ENCODE measurements at places on chromosomes 12 and 14.

DNA sequence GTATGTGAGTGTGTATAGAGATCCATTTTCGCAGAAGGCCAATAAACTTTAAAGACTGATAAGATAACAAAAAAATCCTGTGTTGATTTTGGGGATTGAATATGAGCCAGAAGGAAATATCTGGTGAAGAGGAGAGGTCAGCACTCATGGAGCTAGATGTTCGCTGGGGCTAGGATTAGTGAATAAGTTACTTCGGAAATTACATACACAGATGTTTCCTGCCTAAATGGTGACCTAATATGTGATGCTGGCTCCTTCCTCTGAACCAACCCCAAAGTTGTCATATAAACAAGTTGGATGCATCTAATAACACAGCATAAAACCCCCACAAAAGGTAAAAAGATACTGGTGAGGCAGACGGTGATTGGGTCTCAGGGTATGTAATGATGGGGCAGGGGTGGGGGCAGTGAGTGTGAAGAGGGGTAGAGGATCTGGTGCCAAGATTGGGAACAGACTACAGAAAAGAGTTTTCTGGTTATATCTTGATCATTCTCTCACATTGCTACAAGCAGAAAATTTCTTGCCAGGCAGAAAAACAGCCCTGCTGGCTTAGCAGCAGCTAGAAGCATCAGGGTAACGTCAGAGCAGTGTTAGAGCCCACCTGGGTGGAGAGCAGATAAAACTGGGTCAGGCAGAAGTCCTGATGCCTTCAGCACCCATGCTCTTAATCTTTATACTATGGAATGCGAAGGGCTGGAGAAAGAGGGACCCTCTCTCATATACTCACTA is 140.4 kb upstream of the GZMB start:
- DNase-seq = no peak

GRCh38 chr14:86196471-86196870 is 666.5 kb downstream of the FLRT2 start:
- DNase-seq = no peak

GRCh38 chr12:132129007-132129406 is 15.1 kb downstream of the DDX51 start:
- no peak for DNase-seq

GRCh38 chr12:130847112-130847511 is 8.1 kb upstream of the STX2 start:
- no peak for DNase-seq

DNA sequence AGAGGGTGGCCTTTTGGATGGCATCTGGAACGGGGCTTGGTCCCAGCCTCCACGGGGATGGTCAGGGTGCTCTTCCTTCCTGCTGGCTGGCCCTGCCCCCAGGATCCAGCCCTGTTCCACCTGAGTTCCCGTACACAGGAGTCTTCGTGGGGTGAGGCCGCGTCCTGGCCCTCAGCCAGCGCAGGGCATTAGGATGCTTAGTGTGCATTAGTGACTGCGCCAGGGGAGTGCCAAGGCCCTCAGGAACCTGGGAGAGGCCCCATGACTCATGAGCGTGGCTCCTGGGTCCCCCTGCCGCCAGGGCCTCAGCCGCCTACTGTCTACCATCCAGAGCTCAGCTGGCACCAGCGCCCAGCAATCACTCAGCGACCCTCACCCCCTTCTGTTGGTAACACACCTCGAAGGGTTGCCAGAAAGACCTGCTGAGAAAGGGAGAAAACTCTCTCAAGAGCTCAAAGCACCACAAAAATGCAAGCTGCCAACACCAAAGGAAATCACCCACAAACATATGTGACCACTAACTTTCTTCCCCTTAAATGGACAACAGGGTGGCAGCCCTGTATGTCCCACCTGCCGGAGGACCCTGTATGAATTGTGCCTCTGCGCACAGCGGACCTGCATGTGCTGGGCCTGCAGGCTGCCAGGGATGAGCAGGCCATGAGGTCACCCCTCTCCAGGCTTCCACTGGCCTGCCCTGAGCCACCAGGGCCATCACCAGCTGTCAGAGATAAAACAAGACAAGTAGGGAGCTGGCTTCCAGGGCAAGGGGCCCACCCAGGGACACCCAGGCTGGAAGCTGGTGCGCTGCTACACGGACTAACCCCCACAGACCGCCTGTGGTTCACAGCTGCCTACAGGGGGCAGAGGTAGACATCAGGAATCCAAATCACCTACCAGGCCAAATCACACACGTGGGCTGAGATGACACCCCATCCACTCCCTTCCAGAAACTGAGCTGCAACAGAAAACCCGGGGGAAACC is 28.7 kb downstream of the CCDC85C start:
- no peak for DNase-seq

DNA sequence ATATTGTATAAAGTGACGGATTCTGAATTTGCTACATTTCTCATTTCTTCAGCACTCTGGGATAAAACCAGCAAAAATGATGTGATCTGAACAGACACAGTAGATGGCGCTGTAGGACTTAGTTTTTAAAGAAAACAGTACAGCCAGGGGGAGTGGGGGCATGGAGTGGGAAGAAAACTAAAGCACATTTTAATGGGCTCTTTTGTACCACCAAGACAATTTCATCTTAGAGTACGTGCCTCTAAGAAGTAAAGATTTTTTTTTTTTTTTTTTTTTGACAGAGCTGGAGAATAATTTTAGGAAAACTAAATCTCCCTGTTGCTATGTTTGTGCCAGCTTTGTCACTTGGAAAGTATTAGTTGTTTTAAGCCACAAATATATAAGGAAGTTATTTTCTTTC is 124.4 kb downstream of the RAD51B start:
- DNase-seq = peak; percentile 66

- no peak for DNase-seq
Observed at GRCh38 chr12:45745861-45746277, 16.4 kb downstream of the ARID2 start.

DNA sequence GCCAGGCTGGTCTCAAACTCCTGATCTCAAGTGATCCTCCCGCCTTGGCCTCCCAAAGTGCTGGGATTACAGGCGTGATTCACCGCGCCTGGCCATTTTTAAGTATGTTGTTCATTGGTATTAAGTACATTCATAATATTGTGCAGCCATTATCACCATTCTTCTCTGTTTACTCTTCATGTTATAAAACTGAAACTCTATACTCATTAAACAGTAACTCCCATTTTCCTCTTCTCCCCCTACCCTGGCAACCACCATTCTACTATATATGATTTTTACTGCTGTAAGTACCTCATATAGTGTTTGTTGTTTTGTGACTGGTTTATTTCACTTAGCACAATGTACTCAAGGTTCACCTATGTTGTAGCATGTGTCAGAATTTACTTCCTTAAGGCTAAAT is 23.1 kb downstream of the METAP2 start:
- DNase-seq = no peak

GRCh38 chr14:56057071-56057741 is 61.0 kb upstream of the PELI2 start:
- no peak for DNase-seq

GRCh38 chr12:118359541-118359915 is 13.2 kb downstream of the TAOK3 start:
- DNase-seq = peak; percentile 44

GRCh38 chr14:97039717-97040363 is 242.7 kb downstream of the VRK1 start:
- DNase-seq = no peak

GRCh38 chr12:79587368-79587767 is 103.4 kb downstream of the PAWR start:
- no peak for DNase-seq

- DNase-seq = no peak
Observed at GRCh38 chr14:50501642-50502041, 30.7 kb downstream of the MAP4K5 start.

GRCh38 chr12:78209846-78210505 is 379.3 kb downstream of the NAV3 start:
- no peak for DNase-seq

DNA sequence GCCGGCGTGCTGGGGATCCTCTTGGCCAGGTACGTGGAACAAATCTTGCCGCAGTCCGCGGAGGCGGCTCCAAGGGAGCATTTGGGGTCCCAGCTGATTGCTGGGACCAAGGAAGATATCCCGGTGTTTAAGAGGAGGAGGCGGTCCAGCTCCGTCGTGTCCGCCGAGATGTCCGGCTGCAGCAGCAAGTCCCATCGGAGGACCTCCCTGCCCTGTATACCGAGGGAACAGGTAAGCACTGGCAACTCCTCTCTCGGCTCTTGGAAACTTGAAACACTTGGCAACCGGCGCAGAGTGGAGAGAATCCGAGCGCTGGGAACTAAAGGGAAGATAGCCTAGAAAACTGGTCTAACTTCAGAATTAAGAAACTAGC is 1.7 kb downstream of the PDE3A start:
- no peak for DNase-seq

DNA sequence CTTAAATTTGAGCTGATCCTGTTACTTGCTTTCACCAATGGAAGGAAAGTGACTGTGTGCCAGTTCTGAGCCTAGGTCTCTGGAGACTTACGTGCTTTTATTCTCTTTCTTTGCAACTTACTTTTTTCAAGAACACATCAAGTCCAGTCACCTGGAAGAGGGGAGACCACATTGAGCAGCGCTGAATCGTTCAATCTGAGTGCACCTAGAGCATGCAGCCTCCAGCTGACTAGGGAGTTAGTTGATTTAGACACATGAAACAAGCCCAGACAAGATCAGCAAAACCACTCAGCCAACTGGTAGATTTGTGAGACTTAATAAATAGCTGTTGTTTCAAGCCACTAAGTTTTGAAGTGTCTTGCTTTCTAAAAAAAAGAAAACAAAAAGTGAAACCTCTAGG is 1014.8 kb upstream of the FBXO33 start:
- DNase-seq = no peak

GRCh38 chr12:81245907-81246570 is 168.2 kb downstream of the ACSS3 start:
- no peak for DNase-seq

DNA sequence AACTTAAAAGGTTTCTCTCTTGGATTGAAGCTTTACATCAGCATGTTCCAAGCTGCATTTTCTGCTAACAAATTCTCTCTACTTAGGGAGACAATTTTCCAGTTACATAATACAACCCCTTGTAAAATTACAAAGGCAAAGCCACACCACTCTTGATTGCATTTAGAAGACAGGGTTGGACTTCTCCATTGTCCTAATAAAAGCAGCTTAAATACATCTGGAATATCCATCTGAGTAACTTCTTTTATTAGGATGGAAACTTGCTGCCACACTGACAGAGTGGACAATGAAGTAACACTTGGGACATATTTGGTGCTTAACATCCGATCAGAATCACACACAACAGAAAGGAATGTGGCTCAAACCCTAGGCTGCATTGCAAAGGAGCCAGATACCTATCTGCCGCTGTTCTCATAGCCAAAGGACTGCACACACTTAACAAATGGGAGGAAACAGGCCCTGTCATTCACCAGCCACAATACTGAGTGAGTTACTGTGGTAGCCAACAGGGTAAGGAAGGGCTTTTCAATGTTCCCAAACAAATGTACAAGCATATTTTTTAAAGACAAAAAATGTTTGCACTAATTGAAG is 157.2 kb downstream of the PAX9 start:
- no peak for DNase-seq

GRCh38 chr12:111269718-111270117 is 99.2 kb downstream of the PHETA1 start:
- DNase-seq = no peak

DNA sequence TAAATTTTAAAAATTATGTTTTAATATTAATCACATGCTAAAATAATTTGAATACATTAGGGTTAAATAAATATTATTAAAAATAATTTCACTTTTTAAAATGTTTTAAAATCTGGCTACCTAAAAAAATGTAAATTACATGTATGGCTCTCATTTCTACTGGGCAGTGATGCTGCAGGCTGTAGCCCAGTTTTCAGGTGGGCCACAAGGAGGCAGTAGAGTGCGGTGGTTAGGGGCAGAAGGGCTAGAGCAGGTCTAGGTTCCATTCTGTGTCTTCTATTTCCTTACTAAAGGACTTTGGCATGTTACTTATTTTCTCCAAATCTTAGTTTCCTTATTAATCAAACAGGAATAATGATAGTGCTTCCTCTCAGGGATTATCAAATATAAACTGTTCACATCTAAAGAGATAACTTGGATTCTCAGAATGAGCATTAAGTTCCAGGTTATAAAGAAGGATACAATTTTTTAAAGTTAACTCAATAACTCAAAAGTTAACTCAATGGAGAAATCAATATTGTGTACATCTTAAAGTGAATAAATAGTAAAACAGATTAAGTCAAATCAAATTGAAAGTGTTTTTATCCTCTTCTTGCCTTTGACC is 54.9 kb upstream of the OVCH1 start:
- DNase-seq = peak; percentile 61

- DNase-seq = no peak
Observed at GRCh38 chr14:23043754-23044153, 1.7 kb downstream of the PSMB11 start.

DNA sequence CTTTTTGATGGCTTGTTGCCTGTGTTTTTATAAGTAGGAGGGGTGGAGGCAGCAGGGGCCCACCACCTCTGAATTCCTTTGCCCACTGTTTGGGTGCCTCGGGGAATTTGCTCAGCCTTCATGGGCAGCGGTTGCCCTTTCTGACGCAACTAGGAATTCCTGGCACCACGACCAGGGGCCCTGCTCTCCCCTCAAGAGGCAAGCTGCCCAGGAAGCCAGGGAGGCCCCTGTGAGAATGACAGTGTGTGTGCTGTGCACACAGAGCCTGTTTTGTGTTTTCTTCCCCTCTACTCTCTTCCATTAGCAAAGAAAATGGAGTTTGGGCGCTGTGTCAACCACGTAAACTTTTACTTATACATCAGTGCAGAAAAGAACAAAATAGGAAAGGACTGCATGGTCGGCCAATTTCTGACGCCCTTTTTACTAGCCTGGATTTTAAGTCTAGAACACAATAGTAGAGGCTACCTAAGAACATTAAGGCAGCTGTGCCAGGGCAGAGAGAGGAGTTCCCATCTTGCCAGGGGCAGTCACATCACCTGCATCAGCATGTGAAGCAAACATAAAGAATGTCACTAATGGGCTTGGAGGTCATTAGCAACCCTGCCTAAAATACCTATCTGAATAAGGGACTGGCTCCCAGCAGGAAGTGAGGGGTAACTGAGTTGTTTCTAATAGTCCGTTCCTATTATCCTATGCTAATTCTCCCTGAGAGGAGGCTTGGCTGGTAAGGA is 17.9 kb upstream of the PTGR2 start:
- DNase-seq = no peak

DNA sequence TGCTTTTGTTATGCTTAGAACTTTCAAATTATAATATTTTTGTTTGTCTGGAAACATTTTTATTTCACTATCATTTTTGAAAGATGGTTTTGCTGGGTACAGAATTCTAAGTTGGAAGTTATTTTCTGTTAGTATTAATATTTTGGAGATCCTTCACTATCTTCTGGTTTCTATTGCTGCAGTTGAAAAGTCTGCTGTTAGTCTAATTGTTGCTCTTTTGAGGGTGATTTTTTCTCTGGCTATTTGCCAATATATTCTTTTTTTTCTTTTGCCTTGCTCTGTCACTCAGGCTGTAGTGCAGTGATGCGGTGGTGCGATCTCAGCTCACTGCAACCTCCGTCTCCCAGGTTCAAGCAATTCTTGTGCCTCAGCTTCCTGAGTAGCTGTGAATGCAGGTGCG is 28.2 kb upstream of the ARID2 start:
- DNase-seq = no peak

- no peak for DNase-seq
Observed at GRCh38 chr12:94718114-94718513, 67.8 kb upstream of the TMCC3 start.

- no peak for DNase-seq
Observed at GRCh38 chr14:58793131-58793740, 155.5 kb downstream of the DACT1 start.

- no peak for DNase-seq
Observed at GRCh38 chr12:69630191-69630590, 19.5 kb upstream of the LRRC10 start.
